ENCODE measurements at places on chromosomes 3 and 15.

DNA sequence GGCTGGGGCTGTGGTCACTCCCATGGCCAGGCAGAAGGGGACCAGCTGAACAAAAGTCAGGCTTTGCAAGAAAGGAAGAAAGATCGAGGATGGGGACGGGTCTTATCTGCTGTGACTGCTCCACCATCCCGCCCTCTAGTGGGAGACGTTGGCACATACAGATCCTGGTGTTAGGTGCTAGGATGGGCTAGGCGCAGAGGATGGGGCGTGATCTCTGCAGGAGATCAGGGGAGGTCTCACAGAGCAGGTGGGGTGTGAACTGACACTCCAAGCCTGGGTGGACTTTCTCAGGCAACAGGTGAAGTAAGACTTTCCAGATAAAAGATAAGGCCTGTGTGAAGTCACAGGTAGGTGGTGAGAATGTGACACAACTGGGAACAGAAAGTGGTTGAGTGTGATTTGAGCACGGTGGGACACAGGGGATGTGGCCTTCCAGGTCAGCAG, 141.9 kb upstream of the SMAD3 start:
- no peak for DNase-seq

GRCh38 chr3:29426302-29427226, 145.7 kb downstream of the RBMS3 start:
- no peak for DNase-seq

GRCh38 chr3:38647217-38647970, 2.1 kb downstream of the SCN5A start:
- DNase-seq: no peak

DNA sequence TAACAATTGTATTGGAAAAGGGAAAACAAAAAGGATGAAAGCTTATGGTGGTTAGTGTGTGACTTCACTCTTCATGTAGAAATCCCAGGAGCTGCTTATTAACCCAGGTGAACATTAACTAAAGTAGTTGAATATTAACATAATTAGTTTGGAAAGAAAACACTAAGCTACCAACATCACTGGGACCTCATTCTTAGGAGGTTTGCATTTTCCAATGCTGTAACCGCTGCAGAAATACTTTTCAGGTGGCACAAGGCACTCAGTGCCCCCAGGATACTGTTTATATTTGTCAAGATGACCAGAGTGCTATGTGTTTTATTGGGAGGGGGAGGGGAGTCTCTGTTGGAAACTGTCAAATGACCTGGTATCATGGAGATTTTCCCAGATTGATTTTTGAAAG, 25.9 kb upstream of the VILL start:
- DNase-seq: no peak

- DNase-seq: no peak
Measured at GRCh38 chr3:50484722-50485121, 18.7 kb downstream of the CACNA2D2 start.

- no peak for DNase-seq
Measured at GRCh38 chr3:81279481-81280379, 481.7 kb downstream of the GBE1 start.

DNA sequence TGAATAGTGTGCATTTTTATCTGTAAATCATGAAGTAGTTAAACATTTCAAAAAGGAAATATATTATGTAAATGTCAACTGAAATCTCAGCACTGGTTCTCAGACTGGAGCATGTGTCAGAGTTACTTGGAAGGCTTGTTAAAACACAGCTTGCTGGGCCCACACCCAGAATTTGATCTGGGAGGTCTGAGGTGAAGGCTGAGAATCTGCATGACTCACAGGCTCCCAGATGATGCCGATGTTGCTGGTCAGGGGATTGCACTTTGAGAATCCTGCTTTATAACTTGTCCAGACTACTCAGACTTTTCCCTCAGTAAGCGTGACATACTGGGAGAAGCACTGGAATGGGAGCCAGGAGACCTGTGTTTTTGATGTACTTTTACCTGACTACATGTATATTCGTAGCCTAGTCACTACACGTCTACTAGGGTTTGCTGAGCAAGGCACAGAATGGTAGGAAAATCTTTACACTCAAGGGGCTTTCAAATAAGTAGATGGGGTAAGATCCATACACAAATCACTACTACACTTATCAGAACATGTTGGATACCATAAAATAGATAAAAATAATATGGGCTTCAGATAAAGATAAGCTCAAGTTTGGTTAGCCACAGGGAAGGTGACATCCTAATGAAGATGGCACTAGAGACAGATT, 77.1 kb upstream of the MEX3B start:
- no peak for DNase-seq

DNA sequence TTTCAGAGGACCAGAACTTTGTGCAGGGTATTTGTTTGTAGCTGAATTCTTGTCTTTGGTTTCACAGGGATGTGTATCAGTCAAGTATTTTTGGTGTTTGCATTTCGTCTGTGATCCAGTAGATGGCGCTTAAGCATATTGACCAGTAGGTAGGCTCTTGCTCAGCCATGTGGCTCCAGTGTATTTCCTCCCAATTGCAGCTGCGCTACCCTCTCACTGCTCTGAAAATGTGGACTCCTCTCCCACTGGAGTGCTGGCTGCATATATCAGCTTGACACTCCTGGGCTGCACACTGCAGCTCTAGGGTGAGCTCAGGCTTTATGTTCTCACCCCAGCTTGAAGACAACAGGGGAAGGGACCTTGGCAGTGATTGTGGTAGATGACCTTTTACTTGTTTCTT, 1264.3 kb upstream of the ALCAM start:
- no peak for DNase-seq

- DNase-seq: no peak
Measured at GRCh38 chr15:74432968-74433591, 678 bp downstream of the SEMA7A start.

DNA sequence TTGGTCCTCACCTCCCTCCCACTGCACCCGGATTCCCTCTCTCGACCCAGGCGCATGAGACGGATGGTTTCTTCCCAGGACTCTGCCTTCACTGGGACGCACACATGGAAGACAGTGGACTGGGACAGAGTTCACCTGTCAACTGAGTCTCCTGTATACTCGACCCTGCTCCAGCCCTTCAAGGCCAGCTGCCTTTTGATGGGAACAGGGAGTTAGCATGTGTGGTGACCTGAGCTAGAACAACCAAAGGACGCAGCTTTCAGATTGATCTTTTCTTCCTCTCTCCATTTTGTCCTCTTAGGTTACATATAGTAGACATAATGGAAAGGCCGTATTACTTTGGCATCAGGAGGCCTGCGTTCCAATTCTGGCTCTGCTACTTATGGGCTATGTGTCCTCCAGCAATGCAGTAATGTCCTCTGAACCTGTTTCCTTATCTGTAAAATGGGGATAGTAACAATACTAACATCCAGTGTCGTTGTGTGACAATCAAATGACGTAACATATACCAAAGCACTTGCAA, 94.1 kb downstream of the PEX5L start:
- DNase-seq: no peak

- peak; percentile 86 for DNase-seq
Measured at GRCh38 chr3:129026728-129027543, 25.8 kb downstream of the EFCC1 start.

DNA sequence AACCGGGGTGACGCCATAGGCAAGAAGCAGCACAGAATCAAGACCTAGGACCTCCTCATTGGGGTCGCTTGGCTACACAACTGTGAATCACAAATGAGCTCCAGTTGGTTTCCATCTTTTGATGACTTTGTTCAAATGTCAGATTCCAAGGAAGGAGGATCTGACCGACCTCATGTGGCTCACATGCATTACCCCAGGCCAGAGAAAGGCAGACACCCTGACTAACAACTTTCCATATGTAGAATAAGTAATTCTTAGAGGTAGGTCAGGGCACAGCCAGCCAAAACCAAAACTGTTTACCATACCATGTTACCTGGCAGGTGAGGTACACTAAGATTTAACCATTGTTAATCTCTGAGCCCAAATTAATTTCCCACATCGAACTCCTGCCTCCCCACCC, 96.5 kb downstream of the CCNL1 start:
- no peak for DNase-seq

DNA sequence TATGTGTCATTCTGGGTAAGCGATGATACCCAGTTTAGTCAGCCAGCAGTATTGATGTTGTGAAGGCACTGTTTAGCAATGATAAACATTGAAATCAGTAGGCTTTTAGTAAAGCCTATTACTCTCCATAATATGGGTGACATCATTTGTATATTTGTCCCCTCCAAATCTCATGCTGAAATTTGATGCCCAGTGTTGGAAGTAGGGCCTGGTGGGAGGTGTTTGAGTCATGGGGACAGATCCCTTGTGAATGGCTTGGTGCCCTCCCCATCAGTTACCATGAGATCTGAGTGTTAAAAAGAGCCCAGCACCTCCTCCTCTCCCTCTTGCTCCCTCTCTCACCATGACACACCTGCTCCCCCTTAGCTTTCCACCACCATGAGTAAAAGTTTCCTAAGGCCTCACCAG, 31.4 kb upstream of the FAN1 start:
- DNase-seq: no peak

- DNase-seq: no peak
Measured at GRCh38 chr15:67083135-67083762, 17.8 kb downstream of the SMAD3 start.

DNA sequence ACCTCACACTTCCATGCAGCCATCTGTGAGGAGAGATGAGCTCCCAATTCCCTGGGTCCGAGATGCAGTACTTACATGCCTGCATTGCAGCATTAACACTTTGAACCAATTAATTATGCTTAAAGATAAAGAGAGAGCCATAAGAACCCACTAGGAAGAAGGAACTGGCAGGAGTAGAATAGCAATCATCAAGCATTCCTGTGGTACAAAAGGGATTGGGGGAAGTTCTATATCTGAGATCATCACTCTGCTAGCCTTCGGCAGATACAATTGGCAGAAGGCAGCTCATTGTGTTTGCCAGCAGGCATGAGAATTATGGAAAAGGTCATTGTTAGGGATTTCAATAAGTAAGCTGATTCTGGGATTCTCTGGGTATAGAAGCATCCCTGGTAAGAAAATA, 891.4 kb downstream of the NTRK3 start:
- DNase-seq: no peak

DNA sequence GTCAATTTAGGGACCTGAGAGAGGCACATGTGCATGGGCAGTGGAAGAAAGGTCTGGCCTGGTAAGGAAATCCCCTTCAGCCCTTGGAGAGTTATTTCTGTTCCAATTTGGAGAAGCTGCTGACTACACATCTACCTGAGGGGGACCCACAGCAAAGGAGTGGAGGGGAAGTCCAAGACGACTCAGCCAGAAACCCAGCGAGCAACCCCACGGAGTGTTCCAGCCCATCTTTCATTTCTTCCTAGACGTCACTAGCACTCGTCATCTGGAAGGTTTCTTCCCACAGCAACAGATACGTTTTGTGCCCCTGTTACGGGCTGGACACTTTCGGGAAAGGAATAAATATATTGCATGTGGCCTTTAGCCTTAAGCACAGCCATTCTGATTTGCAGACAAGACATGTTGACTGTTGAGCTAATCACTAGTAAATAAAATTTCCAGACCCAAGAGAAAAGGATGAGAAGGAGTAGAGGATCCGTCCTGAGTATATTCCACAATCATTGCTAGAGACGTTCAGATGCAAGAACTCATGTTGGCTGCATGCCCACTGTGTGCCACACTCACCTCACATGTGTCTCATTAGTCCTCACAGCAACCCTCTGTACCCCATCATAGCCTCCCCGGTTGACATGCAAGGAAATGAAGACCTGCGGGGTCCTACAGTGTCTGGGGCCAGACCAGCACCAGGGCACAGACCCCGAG, 7.8 kb upstream of the FAM174B start:
- no peak for DNase-seq

- no peak for DNase-seq
Measured at GRCh38 chr15:75036212-75036616, 12.8 kb downstream of the PPCDC start.

DNA sequence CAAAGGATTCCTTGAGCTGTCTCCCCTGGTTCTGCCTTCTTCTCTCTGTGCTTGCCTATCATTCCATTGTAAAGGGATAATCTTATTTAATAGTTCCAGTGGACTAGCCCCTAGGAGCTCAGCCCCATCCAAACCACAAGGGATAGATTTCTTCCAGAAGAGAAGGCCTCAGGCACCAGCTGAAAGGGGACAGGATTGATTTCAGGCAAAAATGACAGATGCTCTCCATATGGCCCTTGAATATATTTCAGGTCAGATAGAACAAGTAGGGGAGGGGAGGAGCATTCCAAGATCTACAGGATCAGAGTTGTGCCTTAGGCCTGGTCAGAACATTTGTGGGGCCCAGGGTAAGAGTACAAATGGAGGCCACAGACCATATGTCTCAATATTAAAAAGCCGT, 85.3 kb downstream of the RPLP1 start:
- no peak for DNase-seq

GRCh38 chr3:114502204-114502603, 208.4 kb downstream of the TIGIT start:
- DNase-seq: no peak

DNA sequence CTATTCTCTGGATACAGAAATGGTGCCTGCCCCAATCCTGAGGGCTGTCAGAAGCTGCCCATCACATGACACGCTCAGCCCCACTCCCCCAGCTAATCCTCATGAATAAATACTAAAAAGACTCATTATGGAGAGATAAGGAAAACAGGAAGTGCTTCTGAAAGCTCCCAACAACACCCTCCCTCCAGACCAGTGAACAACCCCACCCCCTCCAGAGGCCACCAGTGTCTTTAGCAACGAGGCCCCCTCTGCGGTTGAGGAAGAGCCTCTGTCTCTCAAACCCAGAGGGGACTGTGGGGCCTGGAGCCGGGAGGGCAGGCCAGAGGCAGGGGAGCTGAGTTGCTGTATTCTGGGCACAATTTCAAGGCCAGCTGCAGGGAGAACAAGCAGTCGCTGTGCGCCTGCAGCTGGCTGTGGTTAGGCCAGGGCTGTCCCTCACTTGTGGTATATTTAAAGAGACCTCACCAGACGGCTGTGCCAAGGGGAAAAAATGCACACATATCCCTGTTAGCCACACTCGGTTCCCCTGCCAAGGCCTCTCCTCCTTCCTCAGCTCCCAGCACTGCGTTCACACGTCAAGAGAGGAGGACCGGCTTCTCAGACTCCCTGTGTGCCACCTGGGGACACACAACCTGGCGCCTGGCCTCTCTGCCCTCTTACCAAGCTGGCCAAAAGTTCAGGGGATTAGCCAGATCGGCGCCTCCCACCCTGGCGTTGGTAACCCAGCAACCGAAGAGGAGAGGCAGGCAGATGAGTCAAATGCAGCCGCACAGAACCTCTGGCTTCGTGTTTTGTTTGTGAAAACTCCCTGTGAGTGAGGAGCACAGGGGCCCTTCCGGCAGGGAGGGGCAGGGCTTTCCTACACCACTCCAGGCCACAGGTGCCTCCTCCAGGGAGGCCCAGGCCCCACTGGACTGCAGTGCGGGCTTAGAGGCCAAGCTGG, 101.2 kb upstream of the ETV5 start:
- DNase-seq: no peak

- no peak for DNase-seq
Measured at GRCh38 chr15:79724804-79725203, 172.0 kb downstream of the MTHFS start.

Measured in activated T-helper 1 cell treated with anti-CD3 and anti-CD28 coated beads, Interleukin-2, amount 50 U/mL, for 16 hours (primary cell).